ENCODE measurements at places on chromosomes 13 and 19.

DNA sequence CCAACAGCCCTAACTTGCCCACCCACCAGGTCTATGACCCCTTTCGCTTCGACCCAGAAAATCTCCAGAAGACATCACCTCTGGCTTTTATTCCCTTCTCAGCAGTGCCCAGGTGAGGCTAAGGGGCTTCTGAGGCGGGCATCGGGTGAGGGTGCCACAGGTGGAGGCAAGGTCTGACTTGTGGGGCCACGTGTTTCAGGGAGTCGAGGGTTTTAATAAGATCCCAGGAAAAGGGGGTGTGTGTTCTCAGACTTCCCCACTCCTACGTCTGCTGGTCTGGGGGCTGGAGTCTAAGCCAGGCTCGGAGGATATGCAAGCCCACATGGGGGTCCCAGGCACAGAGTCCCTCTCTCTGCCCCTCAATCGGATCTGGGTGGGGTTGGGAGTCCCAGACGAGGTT lies 30.9 kb upstream of the CYP4F8 start:
- no peak for DNase-seq

- DNase-seq: no peak
These were observed 57.9 kb downstream of the MBD3L2B start for GRCh38 chr19:6963244-6963852.

DNA sequence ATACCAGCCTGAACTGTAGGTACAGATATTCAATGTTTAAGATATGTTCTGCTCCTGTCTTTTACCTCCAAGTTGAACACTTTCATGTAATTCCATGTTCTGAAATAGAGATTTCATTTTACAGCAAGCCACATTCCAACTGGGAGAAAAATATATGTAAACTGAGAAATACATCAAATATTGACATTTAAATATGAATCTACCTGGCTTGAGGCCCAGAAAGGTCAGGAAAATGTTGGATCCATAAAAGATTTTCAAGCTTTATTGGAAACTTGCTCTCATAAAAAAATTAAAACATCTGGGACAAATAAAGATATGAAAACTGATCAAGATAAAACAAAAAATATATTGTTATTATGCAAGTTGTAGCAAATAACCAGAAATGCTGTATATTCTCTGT lies 1078.7 kb upstream of the ATXN8OS start:
- DNase-seq: no peak

GRCh38 chr19:15986701-15987100 lies 37.9 kb downstream of the OR10H4 start:
- no peak for DNase-seq

- no peak for DNase-seq
These were observed 1054.4 kb upstream of the SPRY2 start for GRCh38 chr13:81395368-81395767.

DNA sequence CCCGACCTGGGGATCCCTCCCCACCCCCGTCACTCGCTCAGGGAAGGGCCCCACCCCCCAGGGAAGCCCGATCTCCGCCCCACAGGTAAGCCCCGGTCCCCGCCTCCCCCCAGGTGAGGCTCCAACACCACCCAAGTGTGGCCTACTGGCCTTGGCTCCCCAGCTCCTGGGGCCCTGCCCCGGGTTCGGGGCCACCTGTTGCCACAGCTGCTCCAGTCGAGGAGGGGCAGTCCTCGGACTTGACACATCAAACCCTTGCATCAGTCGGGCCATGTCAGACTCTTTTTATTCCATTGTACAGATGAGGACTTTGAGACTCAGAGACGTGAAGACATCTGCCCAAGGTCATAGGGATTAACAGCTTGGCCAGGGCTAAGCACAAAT lies 512 bp downstream of the CC2D1A start:
- DNase-seq: peak; percentile 38

- peak; percentile 67 for DNase-seq
These were observed 5.4 kb downstream of the GATAD2A start for GRCh38 chr19:19410553-19411550.

DNA sequence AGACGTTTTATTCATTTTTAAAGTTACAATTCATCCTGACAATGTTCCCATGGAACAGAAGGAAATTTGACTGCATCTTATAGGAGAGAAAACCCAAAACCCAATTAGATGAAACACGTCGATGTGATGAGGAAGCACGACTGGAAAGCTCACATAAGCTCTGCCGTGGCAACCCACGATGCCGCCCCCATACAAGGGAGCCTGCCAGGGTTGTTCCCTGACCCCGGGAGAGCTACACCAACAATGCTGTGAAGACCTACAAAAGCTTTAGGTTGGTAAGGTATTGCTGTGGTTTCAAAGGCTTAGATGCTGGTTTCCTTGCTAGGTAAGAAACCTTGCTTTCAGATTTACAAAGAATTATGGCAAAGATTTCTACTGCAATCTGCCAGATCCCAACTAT lies 393.1 kb downstream of the KLF12 start:
- peak; percentile 67 for DNase-seq
